Cardiac atrium fibroblast (primary cell): ENCODE measurements at places on chromosomes 11 and 22. TPM values are rescaled to one million over a fixed set of nuclear protein-coding genes. Genes with fewer than 3 reads are reported as not detected.

The YAP1 gene
- 87.2 and 96.6 TPM in 2 replicates for total RNA-seq

The CASP4 gene
- total RNA-seq, result 123 and 138 TPM in 2 replicates

The RCOR2 gene
- total RNA-seq, result 3.2 and 3.4 TPM in 2 replicates

The JHY gene
- 0.49 and 0.54 TPM in 2 replicates for total RNA-seq

The APOA5 gene
- not detected in 2 replicates for total RNA-seq

The NLRP10 gene
- total RNA-seq, result not detected in 2 replicates

The FAM111B gene
- 1.3 and 2.0 TPM in 2 replicates for total RNA-seq

The FGF3 gene
- total RNA-seq, result not detected in 2 replicates

The TENM4 gene
- total RNA-seq, result under 0.01 TPM in 1 of 2 replicates, not detected in the other

The HSPB2 gene
- 0.36 and 1.9 TPM in 2 replicates for total RNA-seq

The CDC45 gene
- total RNA-seq, result 6.1 and 9.4 TPM in 2 replicates

The ISX gene
- total RNA-seq, result not detected in 2 replicates
